ENCODE measurements at places on chromosomes 3 and 15.

- DNase-seq, result no peak
Observed at GRCh38 chr15:52095597-52096262, 16.8 kb downstream of the BCL2L10 start.

GRCh38 chr15:99146661-99147060 lies 41.8 kb downstream of the SYNM start:
- DNase-seq, result no peak

GRCh38 chr3:110243081-110243480 lies 828.5 kb upstream of the NECTIN3 start:
- no peak for DNase-seq

DNA sequence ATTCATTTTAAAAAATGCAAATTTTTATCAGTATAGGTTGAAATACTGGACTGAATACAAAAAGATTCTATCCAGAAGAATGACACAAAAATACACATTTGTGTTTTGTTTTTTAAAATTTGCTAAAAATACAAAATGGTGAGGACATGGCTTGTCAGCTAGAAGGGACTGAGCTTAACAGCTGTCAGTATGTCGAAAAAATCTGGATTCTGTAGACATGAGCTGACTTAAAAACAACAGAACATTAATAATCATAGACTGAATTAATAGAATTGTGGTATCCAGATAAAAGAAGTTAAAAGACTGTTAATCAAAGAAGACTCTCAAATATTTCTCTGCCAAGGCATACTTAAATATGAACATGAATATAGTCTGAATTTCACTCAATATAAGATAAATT lies 244.9 kb upstream of the CBLB start:
- DNase-seq, result no peak

DNA sequence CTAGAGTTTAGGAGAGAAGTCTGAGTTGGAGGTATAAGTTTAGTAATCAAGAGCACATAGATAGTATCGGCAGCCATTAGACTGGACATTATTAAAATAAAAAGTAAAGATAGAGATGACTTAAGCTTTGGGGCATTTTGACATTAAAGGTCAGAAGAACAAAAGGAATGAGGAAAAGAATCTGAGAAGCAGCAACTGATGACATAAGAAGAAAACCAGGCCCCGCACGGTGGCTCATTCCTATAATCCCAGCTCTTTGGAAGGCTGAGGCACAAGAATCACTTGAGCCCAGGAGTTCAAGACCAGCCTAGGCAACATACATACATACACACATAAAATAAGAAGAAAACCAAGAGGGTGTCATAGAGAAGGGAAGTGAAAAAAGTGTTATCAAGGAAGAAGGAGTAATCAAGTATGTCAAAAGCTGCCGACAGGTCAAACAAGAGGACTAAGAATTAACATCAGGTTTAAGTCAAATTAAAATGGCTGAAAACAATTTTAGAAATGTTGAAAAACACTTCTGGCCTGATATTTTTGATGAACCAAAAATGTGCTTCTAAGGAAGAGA lies 38.9 kb downstream of the ACAP2 start:
- DNase-seq, result no peak

GRCh38 chr15:44971036-44971435 lies 14.5 kb downstream of the TERB2 start:
- DNase-seq, result no peak

GRCh38 chr3:189563853-189564563 lies 67.2 kb upstream of the TP63 start:
- no peak for DNase-seq

DNA sequence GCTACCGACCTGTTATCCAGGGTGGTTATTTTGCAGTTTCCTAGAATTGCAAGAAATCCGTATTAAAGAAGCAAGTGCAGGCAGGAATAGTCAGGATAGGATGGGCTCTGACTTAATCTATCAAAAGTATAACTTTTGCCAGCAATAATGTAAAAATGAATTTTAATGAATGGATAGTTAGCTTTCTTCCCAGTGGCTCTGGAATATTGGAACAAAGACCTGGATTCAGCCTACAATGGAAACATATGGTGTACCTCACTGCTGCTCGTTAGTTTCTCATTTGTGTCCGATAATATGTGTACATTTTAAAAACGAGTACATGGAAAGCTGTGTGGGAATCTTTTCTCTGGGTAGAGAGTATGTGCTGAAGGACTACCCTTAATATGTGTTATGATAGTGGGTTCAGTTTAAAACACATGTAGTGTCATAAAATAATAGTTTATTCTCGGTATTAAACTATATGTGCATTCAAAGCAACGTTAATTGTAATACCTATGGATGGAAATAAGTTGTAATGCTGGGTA lies 805 bp downstream of the SERPINI1 start:
- peak; percentile 24 for DNase-seq

GRCh38 chr15:48723969-48724368 lies 78.5 kb upstream of the FBN1 start:
- no peak for DNase-seq
